ENCODE measurements at places on chromosomes 3 and 15.

- no peak for DNase-seq
These were observed 92.2 kb downstream of the LRTM1 start for GRCh38 chr3:54835701-54836100.

GRCh38 chr3:13497386-13497785 is 17.3 kb downstream of the HDAC11 start:
- no peak for DNase-seq

DNA sequence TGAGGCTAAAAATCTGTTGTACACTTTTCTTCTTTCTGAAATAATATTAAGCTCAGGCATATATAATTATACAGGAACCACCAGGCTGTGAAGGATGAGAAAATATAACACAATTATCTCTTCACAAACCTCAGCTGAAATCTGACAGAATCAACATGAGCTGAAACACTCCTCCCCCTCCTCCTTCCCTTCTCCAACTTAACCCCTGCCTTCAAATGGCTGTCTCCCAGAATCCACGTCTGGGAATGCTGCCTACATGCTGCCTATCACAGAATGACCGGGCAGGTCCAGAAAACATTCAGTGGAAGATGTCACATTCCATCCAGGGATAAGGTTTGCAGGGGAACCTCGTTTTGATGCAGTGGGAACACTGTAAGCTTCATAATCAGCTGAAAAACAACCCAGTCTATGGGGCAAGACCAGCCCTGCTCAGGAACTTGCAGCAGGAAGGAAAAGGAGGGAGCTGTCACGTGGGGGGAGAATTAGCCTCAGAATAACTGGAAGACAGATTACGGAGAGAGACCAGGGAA is 44.0 kb upstream of the SEMA6D start:
- DNase-seq, result no peak

GRCh38 chr15:39025321-39025720 is 460.7 kb upstream of the RASGRP1 start:
- DNase-seq, result no peak

- DNase-seq, result no peak
These were observed 49.6 kb upstream of the TLE3 start for GRCh38 chr15:70147178-70147760.

DNA sequence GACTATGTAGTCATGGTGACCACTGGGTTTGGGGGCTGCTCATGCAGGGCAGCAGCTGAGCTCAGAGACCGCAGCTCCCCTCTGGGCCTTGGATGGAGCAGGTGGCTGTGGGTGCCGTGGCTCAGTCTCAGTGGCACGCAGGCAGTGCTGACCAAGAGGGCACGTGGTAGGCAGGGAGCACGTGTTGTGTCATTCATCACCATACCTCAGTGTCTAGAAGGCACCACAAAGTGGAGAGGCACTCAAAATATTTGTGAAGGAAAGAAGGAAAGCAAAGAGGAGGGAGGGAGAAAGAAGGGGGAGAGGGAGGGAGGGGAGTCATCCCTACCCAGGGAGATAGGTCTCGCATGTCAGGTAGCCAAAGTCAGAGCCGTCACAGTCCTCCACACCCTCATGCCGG is 26.1 kb downstream of the EAF1 start:
- DNase-seq, result no peak

DNA sequence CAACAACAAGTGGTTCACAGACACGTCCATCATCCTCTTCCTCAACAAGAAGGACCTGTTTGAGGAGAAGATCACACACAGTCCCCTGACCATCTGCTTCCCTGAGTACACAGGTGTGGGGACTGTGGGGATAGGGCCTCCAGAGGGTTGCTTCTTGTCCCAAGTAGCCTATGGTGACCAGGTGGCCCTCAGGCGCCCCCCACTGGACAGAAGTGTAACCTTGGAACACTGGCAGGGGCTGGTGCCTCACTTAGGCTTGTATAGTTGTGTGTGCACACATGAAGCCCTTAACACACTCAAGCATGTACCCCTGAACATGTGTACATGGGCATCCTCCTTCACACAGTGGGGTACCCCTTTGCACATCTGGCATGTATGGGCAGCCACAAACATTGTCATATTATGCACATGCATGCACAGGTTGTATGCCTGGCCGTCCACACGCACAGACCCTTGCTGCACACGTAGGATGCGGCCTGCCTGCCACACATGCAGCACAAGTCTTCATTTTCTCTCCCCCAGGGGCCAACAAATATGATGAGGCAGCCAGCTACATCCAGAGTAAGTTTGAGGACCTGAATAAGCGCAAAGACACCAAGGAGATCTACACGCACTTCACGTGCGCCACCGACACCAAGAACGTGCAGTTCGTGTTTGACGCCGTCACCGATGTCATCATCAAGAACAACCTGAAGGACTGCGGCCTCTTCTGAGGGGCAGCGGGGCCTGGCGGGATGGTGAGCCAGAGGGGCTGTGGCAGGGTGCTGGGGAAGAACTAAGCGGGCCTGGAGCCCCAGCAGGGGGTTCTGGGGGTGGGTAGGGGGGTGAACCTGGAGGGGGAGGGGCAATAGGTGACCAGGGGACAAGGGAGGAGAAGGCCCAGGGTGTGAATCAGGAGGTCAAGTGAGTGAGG is 11.7 kb upstream of the SEMA3B start:
- DNase-seq, result peak; percentile 42

DNA sequence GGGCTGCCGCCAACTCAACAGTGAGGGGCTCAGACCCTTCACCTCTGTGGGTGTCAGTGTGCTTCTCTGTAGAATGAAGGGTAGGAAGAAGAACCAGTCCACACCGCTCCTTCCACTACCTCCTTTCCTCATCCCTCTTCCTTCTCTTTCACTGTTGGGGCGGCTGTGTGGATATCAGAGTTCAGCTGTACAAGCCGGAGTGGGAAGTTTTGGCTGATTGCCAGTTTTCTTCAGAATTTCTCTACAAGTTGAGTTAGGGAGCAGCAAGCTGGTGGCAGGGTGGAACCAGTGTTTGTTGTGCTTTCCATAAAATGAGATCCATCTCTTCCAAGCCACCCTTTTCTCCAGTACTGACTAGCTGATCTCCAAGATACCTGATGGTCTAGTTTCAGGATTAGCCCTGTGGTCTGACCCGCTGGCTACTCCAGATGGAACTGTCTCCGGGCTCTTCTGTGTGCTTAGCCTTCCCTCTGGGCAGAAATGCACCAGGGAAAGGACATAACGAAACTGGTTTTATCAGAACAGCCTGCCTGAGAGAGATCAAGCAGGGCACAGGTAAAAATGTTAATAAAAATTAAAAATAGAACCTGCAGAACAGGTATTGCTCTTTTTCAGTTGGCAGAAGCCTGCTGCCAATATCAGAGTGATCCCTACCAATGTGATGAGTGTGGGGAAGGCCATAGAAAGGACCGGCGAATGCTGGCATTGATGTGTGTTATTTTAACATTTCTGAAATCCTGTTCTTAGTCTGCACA is 169.9 kb upstream of the TSC22D2 start:
- no peak for DNase-seq

GRCh38 chr3:104106276-104106675 is 1260.4 kb upstream of the ALCAM start:
- DNase-seq, result no peak

GRCh38 chr3:144275005-144275404 is 303.4 kb downstream of the DIPK2A start:
- no peak for DNase-seq

DNA sequence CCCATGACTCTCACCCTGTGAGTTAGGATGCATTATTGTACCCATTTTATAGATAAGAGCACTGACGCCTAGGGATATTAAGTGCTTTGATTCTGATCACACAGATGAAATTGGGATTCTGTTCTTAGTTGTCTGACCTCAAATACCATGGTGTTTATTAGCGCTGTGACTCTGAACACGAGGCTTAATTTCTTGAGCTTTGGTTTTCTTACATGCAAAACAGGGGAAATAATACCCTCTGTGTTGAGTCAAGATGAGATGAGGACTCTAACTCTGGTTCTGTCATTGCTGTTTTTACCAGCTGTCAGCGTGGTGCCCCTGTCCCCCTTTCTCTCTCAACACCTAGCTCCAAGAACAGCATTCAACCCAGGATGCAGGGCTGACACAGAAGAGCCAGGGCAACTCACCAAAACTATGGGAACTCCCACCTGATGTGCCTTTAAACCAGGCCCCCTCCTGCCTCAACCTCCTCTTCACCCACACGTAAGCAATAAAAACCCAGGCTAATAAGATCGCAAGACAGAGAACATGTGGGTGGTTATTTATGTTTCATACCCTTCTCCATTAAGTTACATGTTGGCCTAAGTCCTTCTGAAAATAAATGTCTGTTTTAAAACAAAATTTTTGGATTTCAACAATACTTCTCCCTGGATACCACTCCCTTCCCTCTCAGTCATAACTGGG is 100.1 kb upstream of the SPATA12 start:
- no peak for DNase-seq

GRCh38 chr3:137845194-137845593 is 81.1 kb downstream of the SOX14 start:
- no peak for DNase-seq

DNA sequence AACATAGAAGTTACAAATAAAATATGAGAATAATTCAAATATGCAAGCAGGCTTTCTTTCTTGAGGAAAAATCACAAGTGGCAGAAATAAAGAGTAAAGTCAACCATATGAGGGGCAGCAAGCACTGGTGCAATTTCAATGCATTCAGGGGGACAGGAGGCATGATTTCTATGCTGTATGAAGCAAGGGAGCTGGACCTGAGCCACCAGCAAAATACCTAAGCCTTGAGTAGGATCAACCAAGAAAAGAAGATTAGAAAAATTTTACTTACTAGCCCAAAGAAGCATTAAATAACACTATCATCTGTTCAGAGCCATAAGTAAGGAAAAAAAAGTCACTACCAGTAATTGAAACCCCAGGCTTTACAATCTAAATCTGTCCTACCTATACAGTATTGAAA is 6.3 kb downstream of the ADGRG7 start:
- no peak for DNase-seq

DNA sequence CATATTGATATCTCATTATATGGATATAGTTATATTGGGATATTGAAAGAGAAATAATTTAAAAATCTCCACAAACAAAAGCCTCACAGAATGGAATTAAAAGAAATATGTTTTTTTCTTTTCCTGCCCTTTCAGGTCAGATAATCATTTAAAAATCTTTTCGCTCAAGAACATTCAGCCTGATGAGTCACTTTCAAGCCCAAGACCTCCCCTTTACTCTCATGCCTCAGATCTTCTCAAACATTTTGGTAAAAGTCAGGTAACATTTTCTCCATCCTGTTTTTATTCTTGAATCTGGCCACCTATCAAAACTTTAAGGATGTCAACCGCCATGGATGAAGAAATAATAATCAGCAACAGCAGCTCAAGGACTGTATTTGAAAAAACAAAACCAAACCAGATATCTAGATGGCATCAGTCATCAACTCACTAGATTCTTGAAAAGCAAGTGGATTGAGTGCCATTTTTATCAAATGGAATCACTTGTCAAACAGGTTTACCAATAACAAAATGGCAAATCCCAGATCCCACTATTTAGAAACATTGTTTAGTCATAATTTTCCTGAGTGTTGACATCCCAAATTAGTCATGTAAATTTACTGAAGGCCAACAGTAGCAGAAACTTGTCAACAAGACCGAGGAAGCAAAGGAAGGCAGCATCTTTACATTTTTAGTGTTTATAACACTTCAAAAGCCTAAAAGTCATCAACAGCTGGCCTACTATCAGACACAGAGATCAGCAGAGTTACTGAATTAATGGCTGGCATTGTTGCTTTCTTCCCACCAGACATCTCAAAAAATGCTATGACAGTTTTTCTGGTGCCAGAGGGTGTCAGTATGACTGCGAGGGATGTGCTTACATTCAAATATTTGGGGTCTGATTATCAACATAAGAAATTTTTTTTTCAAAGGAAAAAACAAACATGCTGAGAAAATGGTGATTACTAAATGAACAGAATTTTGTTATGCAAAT is 444.7 kb downstream of the MAGI1 start:
- no peak for DNase-seq

GRCh38 chr3:81947359-81947758 is 185.9 kb upstream of the GBE1 start:
- no peak for DNase-seq

DNA sequence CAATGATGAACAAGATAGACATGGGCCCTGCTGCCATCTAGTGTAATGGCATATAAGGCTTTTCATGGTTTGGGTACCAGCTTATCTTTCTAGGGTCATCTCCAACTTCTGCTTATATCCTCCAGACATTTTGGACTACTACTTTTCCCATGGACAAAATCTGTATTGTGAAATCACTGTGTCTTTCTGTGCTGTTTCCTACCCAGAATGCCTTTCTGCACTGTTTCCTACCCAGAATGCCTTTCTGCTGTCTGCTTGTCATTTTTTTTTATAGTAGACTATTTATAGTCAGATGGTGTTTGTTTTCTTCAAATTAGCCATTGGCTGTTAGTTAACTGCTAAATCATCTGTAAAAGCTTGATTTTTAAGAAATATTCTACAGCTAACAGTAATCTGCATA is 20.1 kb downstream of the VPS8 start:
- no peak for DNase-seq

DNA sequence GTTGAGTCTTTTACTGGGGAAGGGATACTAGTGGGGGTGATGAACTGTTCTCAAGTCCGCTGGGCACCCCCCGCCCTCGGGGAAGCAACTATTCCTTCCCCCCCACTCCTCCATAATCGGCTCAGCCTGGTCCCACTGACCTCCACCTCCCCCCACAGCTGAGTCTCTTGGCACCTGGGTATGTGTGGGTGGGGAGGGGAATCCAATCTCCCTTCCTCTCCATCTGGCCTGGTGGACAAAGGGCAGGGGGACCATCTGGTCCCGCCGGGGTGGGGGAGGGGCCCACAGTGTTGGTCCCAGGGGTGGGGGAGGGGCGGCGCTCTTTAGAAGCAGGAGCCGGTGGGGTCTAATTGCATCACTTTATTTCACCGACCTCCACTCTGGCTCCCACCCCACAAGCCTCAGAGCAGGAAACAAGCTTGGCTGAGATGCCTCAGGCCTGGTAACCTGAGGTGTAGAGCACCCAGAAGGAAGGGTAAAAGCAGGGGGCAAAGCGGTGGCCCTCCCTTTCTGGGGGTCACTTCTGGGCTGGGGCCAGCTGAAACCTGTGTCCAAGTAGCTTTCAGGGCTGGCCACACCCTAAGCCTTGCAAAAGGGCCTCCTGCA is 1.0 kb upstream of the PCBP4 start:
- no peak for DNase-seq

DNA sequence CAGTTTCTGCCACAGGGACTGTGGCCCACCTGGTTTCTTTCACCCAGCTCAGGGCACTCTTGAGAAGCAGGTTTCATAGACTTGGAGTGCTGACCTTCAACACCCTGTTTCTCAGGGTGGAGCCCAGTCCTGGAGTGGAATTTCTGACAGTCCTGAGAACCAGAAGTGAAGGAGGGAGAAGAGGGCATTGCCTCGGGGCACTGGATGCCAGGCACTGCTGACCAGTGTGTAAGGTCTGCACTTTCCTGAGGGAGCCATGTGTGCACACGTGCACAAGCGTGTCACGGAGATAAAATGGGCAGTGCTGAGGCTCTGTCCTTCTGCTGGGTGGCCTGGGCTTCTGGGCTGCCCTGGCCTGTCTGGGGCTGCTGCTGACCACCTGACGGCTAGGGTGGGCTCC is 118.5 kb downstream of the SEC22A start:
- no peak for DNase-seq

Data from hematopoietic multipotent progenitor cell treated with erythropoietin and hydrocortisone succinate and interleukin-3 and kit ligand, for 15 days (in vitro differentiated cells).